ENCODE measurements at places on chromosomes 7 and 10.

- no peak for DNase-seq
These were observed 448 bp upstream of the NET1 start for GRCh38 chr10:5411941-5412276.

GRCh38 chr10:45371560-45371959 is 2.5 kb upstream of the ALOX5 start:
- no peak for DNase-seq

- no peak for DNase-seq
These were observed 75.5 kb upstream of the RPA3 start for GRCh38 chr7:7793921-7794320.

DNA sequence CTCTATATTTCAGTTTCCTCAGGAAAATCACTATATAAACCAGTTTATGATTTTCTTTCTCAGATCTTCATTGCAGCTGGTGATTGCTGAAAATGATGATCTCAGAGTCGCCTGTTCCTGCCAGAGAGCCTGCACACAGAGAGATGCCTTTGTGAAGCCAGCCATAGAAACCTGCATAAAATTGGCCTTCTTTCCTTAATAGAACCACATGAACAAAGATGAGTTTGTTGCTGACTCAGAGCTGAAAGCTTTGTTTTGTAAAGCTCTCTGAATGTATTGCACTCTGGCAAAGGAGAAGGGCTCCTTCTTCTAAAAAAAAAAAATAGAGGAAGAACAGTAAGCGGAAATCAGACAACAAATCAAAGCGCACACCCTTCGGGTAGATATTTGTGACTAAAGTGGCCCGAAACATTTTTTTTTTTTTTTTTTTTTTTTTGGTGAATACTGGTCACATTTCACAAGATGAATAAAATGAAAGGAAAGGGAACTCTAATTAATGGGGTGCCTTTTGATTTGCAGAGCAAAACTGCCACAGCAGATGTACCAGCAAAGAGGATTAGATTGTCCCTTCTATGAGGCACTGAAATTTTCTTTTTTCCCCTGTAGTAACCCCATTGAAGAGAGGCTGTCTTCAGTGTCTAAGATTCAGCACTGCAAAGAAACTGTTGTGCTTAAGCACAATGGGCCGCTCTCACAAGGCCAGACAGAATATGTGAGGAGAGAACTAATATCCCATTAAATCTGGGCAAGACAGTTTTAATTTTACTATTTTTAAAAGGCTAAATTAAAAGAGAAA is 75.1 kb upstream of the PTPRZ1 start:
- DNase-seq = no peak

DNA sequence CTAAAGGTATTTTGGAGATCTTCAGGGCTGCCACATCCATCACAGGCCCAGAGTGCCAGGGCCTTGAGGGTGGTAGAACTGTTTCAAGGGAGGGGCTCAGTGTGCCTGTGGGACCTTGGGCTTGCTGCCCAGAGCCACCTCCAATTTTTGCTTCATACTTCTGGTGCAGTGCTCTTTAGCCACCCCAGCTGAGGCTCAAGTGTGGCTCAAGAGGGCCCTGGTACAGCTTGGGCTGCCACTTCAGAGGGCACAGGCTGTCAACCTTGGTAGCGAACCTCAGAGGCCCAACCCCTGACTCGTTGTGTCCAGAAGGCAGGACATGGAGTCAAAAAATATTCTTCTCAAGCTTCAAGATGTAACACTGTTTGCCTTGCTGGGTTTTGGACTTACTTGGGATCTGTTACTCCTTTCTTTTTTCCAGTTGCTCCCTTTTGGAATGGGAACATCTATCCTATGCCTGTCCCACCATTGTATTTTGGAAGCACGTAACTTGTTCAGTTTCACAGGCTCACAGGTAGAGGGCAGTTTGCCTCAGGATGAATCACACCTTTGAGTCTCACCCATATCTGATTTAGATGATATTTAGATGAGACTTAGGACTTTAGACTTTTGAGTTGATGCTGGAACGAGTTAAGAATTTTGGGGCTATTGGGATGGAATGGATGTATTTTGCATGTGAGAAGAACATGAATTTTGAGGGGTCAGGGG is 224.8 kb downstream of the RPS24 start:
- DNase-seq = no peak

DNA sequence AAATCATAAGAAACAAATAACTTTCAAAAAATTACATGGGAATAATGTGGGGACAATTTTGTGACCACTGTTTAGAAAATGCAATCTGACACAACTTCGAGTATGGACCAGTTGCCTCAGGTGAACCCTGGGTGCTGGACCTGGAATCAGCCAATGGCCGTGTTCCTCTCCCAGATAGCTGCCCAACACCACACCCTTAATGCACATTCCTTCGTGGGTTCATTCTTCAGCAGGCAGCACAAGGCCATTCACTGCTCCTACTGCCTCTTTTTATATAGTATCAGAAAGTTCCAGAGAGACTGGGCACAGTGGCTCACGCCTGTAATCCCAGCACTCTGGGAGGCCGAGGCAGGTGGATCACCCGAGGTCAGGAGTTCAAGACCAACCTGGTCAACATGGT is 89.1 kb upstream of the PARD3 start:
- no peak for DNase-seq

DNA sequence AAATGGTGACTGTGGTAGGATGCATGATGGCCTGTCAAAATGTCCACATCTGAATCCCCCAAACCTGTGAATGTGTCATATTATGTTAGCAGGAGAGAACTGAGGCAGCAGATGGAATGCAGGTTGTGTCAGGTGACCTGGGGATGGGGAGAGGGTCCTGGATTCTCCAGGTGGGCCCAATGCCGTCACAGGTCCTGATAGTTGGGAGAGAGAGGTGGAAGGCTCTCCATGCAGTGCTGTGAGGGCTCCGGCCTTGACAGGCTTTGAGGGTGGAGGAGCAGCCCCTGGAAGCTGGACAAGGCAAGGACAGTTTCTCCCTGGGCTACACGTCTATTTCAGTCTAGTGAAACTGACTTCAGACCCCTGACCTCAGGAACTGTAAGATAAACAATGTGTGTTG is 330.9 kb upstream of the ZNF32 start:
- no peak for DNase-seq

- no peak for DNase-seq
These were observed 1128.5 kb downstream of the TYW1 start for GRCh38 chr7:68125168-68125567.

DNA sequence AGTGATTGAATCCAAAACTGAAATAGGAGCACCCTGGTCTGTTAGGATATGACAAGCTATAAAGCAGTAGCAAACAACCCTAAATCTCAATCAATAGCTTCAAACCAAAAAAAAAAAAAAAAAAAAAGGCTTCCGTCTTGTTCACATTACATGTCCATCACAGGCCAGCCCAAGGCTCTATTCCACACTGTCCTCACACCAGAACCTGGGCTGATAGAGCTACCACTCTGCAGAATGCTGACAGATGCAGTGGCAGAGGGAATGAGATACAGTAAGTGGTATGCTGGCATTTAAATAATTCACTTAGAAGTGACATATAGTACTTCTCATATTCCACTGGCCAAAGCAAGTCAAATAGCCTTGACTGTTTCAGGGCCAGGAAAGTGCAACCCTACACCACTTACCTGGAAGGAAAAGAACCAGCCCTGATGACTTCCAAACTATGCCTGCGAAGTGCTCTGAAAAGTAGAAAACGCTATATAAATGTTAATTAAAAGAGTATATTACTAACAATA is 5.8 kb downstream of the CDCA7L start:
- DNase-seq = no peak

DNA sequence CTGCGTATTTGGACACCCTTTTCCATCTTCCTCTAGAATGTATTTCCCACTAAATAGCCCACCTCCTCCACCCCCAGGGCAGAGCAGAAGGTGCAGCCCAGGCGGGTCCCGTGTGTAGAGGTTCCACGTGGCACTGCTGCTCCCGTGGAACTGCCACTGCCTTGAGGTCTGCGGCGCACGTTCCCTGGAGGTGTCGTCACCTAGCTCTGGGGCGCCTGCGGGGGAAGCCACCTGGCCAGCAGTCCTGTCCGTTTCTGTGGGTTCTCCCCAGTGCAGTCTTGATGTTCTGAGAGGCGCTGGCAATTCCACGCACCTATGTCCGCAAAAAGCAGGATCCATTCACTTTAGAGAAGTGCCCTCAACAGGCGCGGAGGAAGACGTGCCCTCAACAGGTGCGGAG is 21.9 kb downstream of the BNIP3 start:
- DNase-seq = no peak

- no peak for DNase-seq
These were observed at the start of gene IGFBP1 for GRCh38 chr7:45888185-45888992. Gene IGFBP1, plus strand, starts transcription at chr7:45888488. Its CDS starts 165 bp downstream, at chr7:45888653.

DNA sequence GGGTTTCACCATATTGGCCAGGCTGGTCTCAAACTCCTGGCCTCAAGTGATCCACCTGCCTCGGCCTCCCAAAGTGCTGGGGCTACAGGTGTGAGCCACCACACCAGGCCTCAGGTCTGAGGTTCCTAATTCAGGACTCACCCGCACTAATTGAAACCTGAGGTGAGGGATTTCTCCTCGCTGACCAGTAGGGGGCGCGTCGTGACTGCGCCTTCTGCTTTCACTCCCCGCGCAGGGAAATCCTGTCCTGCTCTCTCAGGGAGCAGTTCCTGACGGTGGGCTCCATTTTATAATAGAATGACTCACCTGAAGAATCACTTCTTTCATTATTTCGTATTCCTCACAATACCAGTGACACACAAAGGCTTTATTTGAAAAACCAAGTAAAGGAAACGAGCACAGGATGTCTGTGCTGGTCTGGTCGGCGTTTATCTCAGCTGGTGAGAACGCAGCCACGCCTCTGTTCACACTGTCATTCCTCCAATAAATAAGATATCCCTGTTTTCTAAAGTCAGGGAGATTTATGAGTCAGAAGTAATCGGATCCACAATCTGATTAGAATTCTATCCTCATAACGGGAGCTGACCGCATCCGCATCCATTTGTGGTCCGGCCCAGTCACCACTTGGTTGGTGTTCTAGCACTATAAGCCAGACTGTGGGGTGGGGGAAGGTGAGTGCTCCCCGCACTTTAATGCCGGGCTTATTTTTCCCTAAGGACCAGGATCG is 35.4 kb downstream of the BAG3 start:
- peak; percentile 82 for DNase-seq

GRCh38 chr10:89949496-89949895 is 248.1 kb downstream of the KIF20B start:
- DNase-seq = no peak

GRCh38 chr7:1862560-1862959 is 192.5 kb downstream of the ELFN1 start:
- DNase-seq = no peak

GRCh38 chr7:26843705-26844104 is 20.7 kb downstream of the SKAP2 start:
- no peak for DNase-seq

DNA sequence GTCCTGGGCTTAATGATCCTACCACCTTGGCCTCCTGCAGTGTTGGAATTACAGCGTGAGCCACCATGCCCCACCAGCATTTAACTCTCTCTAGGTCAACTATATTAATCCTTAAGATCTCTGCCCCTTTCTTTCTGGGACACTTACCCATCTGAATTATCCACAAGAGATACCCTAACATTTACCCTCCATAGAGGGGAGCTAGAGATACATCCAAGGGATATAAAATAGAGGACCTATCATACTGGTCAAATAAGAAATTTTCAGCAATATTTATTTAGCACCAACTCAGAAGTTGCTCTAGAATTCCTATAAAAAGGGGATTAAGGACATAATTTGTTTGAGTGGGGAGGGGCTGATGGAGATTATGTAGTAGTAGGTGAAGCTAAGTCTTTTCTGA is 96.5 kb downstream of the OTUD1 start:
- DNase-seq = no peak

GRCh38 chr10:114300036-114300645 is 61.1 kb downstream of the VWA2 start:
- DNase-seq = no peak

DNA sequence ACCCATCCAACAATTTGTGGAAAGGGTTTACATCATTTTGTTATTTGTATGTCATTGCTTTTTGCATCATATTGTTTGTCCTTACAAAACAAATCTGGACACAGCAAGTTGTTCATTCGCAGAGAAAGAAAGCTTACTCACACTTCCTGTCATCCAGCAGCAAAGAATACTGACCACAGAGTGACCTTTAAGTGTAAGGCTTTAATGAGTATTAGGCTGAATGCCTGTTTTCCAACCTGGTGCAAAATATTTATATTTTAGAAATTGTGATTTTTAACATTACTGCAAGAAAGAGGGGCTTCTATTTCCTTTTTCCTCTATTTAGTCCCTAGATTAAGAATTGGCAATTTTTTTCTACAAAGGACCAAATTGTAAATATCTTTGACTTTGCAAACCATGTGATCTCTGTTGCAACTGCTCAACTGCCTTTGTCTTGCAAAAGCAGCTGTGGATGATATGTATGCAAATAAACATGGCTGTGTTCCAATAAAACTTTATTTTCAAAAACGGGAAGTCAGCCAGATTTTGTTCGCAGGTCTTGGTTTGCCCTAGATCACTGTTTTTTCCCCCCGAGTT is 27.8 kb upstream of the ITGB1 start:
- no peak for DNase-seq

DNA sequence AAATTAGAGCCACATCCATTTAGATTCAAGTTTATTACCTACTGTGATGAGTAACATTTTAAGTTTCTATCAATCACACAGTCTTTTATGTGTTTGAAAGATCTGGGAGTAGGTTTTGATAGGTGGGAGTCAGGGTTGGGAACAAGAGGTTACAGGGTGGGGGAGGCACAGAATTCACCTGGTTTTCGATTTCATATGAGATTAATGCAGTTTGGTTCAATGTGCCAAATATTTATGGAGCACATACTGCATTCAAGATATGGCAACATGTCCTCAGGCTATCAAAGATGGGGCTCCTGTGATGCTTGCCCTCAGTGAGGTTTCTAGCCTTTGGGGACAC is 564.1 kb downstream of the SUGCT start:
- no peak for DNase-seq

GRCh38 chr7:41940760-41941343 is 238.0 kb upstream of the INHBA start:
- peak; percentile 54 for DNase-seq

DNA sequence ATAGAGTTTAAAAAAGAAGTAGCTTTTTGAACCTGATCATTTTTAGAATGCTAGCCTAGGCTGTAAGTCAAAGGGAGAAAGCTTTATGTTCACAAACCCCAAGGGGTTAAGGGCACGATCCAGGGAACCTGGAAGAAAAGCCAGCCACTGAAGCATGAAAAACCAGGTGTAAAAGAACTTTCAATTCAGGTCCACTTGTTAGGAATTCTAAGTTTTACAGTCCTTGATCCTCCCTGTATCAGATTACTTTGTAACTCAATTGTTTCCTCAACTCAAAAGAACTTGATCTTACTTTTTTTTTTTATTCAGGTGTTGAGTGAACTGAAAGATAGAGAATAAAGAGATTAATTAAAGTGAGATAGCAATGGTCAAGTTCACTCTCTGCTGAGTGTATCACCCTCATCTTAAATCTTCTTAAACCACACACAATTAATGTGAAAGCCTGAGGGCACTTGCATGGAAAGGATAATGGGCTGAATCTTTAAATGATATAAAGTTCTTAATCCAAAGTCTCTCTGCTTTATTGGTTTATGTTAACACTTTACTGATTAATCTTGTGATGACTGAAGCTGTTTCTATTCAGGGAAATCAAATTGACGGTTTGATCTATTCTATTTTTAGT is 672.2 kb upstream of the LRRN3 start:
- no peak for DNase-seq
